Progenitor cell of endocrine pancreas (in vitro differentiated cells): ENCODE measurements at places on chromosomes 4 and X.

DNA sequence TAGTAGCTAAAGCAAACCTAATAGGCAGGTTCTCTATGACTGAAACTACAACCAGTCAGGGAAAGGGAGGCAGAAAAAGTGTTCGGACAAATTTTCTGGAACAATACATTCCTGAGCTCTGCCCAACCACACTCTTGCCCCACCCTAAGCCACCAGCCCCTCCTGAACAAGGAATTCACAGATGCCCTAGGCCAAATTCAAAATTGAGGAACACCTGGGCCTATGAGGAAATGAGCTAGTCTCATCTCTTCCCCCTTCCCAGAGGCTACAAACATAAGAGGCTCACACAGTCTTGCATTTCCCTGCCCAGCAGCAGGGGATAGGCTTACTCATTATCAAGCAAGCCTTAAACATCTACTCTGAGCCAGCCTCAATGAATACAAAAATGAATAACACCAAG is 284.7 kb downstream of the ZNF674 start:
- no peak for DNase-seq

- no peak for DNase-seq
Measured at GRCh38 chrX:116267511-116268040, 97.0 kb downstream of the AGTR2 start.

GRCh38 chrX:109632906-109633504 is 8.0 kb upstream of the KCNE5 start:
- peak; percentile 18 for DNase-seq

DNA sequence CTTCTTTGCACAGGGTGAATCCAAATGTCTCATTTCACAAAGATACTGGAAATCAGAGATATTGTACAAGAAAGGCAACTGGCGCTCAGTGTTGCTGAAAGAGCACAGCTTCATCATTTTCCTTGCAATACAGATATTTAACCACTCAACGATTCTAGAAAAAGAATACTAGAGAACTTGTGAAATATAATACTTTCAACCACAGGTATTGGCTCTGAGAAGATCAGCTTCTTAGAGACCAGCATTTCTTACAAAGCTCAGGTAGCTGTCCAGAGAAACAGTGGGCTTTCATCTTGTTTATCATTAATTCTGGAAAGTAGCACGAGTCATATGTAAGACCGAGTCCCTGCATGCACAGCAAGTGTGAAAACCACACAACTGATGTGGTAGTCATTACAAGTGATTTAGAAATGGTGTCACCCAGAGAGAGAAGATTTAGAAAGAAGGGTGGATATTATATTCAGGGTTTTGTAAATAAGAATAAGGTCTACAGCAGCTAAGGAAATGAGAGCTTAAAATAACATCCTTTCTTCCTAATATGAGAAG is 7.8 kb upstream of the PPARGC1A start:
- DNase-seq = no peak

GRCh38 chr4:84362896-84363655 is 136.0 kb downstream of the NKX6-1 start:
- no peak for DNase-seq

GRCh38 chrX:19647159-19647558 is 131.9 kb upstream of the MAP3K15 start:
- DNase-seq = no peak

DNA sequence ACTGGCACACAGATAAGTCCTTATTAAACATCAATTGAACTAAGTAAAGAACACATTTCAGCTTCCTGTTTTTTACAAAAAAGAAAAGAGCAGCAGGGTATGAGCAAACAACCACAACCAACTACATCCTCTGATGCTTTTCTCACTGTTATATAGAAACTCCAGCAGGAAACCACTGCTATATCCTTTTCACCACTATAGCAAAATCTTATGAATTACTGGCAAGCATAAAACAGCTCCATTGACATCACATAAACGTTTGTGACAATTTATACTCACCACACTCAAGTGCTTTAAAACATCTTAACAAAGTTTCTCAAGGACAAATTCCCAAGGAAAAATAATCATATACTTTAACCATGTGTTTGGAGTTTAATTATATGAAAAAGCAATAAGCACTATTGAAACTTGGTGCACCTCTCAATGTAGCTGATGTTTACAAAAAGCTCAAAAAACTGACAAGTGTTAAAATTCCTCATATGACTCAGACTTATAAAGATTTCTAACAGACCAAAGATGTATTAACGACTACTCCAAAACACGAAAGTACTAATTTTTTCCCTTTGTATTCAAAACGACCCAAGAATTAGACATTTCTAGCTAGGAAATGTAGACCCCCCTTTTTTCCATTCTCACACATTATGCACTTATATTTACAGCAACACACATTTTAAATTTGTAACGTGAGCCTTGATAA is 12.9 kb downstream of the GPRIN3 start:
- DNase-seq = no peak
